ENCODE measurements at places on chromosomes 1 and 21.

DNA sequence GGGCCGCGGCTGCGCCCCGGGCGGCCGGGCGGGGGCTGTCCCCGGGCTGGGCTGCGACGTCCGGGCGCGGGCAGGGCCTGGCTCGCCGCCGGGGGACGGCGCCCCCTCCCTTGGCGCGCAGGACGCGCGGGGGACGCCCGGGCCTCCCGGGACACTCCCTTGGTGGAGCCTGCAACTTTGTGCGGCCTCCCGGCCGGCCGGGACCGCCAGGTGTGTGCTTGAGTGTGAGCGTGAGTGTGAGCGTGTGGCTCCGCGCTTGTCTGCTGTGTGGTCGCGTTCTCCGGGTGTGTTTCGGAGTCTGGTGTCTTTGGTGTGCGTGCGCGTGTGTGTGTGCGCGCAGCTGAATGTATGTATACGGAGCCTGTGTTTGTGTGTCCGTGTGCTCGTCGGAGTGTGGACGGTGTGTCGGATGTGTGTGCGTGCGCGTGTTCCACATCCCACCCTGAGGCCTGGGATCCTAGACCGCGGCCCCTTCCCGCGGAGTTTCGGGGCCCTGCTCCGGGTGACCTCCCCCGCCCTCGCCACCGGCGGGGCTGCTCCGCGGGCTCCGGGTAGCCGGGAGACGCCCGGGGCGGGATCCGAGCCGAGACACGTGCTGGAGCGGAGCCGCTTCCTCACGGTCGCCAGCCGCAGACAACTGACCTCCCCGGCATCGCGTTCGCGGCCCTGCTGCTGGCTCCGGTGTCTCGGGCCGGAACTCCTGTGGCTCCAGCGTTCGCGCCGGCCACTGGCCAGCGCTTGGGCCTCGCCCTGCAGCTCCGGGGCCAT lies 1.7 kb downstream of the PTPRU start:
- DNase-seq, result peak; percentile 61

- DNase-seq, result peak; percentile 65
Measured at GRCh38 chr1:53686091-53686964, 52.6 kb downstream of the GLIS1 start.

- DNase-seq, result peak; percentile 74
Measured at GRCh38 chr1:37764414-37764825, 500 bp downstream of the EPHA10 start.

- DNase-seq, result peak; percentile 97
Measured at GRCh38 chr21:44454747-44455523, at the start of gene LRRC3. Gene LRRC3, plus strand, starts transcription at chr21:44455510. Its CDS starts 1,135 bp downstream, at chr21:44456645.

- no peak for DNase-seq
Measured at GRCh38 chr1:10402729-10403274, 3.9 kb downstream of the PGD start.

GRCh38 chr1:186834399-186834958 lies 5.7 kb downstream of the PLA2G4A start:
- no peak for DNase-seq

- no peak for DNase-seq
Measured at GRCh38 chr1:179143322-179143721, 61.5 kb downstream of the TOR3A start.

GRCh38 chr1:69919129-69919921 lies 286.1 kb downstream of the LRRC40 start:
- no peak for DNase-seq

GRCh38 chr1:37171691-37172090 lies 137.4 kb upstream of the GRIK3 start:
- DNase-seq, result no peak

- no peak for DNase-seq
Measured at GRCh38 chr1:94560333-94560732, 18.8 kb upstream of the F3 start.

Measured in mesendoderm (in vitro differentiated cells).